Stimulated activated CD8-positive, alpha-beta memory T cell treated with anti-CD3 and anti-CD28 coated beads, Interleukin-7, amount 100 ng/mL, for 1 hour (primary cell): ENCODE measurements at places on chromosomes 5 and 9.

DNA sequence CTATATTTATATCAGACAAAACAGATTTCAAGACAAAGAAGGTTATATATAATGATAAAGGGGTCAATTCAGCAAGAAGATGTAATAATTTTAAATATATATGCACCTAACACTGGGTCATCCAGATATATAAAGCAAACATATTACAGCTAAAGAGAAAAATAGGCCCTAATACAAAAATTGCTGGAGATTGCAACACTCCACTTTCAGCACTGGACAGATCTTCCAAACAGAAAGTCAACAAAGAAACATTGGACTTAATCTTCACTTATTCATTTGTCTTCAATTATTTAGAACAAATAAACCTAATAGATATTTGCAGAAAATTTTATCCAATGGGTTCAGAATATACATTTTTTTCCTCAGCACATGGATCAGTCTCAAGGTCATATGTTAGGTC lies 45.8 kb downstream of the MEIKIN start:
- no peak for DNase-seq

GRCh38 chr5:67643536-67643935 lies 446.9 kb upstream of the CD180 start:
- DNase-seq = no peak

GRCh38 chr5:43833961-43834360 lies 231.0 kb downstream of the NNT start:
- no peak for DNase-seq

DNA sequence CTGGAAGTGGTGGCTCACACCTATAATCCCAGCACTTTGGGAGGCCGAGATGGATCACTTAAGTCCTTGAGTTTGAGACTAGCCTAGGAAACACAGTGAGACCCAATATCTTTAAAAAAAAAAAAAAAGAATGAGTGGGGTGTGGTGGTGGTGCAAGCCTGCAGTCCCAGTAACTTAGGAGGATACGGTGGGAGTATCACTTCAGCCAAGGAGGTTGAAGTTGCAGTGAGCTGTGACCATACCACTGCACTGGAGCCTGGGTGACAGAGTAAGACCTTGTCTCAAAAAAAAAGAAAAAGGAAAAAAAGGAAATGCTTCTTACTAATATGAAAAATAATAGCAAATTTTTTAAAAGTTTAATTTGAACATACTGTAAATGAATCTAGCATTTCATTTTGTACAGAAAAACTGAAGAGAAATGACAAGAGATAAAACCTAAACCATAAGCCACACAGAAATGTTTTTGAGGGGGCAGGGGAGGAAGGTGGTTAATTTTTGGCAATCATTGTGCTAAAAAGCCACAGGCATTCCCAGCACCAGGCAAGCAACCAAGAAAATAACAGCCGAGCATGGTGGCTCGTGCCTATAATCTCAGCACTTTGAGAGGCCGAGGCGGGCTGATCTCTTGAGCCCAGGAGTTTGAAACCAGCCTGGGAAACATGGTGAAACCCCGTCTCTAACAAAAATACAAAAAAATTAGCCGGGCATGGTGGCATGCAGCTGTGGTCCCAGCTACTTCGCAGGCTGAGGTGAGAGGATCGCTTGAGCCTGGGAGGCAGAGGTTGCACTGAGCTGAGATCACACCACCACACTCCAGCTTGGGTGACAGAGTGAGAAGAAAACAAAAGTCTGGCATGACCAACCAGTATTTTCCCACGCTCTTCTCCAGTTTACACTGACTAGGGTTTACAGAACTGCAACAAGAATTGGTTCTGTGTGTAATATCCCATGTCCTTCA lies 114.5 kb upstream of the NR5A1 start:
- DNase-seq = no peak

DNA sequence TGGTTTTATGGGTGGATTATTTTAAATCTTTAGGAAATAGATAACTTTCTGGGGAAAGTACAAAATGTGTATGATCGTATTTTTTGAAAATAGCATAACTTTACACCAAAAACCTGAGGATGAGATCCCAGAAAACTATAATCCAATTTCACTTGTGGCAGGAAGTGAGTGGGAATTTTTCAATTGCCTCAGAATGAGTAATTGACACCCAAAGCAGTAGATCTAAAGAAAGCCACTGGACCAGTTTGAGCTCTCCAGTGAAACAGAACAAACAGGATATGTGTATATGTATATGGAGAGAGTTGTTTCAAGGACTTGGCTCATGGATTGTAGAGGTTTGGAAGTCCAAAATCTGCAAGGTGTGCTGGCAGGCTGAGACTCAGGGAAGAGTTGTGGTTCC lies 109.2 kb upstream of the SHB start:
- no peak for DNase-seq

GRCh38 chr9:79588488-79589223 lies 16.9 kb downstream of the TLE4 start:
- DNase-seq = no peak

DNA sequence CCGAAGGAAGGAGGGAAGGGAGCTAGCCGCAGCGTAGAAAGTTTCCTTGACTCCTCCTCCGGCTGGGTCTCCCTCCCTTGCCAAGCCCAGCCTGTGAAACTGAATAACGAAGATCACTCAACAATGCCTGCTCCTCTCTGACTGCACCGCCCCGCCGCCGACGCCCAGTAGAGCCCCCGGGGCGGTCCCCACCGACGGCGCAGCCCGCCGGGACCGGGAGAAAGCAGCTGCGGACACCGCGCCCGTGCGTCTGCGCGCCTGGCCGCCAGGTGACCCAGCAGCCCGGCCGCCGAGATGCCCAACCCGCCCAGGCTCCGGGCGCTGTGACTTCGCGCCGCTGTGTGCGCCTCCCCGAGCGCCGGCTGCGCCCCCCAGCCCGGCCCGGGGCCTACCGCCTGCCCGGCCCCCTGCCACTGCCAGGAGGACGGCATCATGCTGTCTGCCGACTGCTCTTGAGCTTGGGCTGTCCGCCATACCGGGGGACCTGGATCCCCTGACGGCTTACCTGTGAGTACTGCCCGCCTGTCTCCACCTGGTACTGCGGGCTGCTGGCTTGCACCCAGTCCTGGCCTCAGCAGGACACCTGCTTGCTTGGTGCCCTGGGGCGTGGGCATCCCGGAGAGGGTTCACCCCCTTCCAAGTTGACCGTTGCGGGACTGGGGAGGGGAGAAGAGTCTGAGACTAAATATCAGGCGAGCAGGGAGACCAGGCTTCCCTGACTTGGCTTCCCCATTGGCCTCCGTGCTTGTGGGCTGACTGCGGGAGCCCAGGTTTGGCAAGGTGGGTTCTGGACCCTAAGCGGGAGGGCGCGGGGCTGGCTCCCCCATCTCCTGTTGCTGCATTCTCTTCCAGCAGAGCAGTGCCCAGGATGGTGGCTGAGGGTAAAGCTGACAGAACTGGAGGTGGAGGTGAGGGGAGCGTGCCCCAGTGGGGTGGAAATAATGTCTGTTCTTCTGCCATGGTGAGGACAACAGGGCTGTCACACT lies 26.2 kb upstream of the SPTLC1 start:
- DNase-seq = no peak

- no peak for DNase-seq
These were observed 211.5 kb upstream of the TARS1 start for GRCh38 chr5:33229216-33229615.

DNA sequence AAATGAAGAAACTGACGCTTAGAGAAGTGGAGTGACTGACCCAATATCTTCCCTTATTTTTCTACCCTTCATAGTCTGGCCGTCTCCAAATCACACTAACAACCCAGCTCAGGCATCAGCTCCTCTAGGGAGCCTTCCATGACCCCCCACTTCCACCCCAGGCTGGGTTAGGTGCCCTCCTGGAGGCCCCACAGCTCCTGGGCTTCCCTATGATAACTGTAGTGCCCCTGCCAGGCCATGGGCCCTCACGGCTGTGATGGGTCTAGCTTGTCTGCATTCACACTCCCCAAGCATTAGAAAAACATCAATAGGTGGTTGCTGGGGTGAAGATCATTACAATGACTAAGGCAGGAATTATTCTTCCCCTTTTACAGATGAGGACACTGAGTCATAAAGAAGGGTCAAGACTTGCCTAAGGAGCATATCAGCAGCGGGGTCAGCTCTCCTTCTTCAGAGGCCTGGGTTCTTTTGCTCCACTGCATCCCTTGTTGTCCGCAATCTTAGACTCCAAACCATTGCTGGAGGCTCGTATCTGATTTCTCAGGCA lies 7.3 kb downstream of the CORO2A start:
- no peak for DNase-seq

DNA sequence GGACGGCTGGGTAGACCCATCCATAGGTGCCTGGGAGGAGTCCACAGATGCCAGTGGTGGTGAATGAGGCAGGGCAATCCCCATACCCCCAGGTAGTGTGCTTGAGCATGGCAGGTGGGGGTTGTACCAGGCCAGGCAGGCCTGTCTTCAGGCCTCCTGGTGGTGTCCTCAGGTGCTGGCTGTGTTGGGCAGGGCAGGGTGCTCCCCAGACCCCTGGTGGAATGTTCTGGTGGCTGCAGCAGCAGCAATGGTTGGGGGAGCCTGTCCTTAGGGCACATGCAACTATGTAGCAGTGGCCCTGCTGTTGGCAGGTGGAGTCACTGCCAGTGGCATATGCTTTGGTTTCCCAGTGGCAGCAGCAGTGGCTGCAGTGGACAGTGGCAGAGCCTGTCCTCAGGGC lies 10.0 kb downstream of the ALG2 start:
- DNase-seq = no peak

DNA sequence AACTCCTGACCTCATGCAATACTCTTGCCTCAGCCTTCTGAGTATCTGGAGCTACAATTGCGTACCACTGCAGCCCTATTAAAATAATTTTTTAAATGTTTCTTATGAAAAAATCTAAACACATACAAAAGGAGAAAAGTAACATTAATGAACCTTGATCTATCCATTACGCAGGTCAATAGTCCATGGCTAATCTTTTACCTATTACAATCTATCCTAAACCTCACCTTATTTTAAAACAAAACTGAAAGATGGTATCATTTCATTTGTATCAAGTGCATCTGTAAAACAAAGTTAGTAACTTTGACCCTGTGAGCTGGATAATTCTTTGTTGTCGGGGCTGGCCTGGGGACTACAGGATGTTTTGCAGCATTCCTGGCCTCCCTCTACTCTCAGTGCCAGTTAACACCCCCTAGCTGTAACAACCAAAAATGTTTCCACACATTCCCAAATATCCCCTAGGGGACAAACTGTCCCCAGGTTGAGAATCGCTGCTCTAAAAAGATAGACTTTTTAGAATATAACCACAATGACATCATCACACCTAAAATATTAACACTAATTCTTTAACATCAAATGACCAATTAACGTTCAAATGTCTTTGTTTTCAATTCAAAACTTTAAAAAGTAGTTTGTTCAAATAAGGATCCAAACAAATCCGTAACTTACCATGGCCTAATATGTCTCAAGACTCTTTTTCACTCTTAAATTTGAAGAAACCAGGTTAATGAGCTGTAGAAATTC lies 54.8 kb downstream of the RNF38 start:
- DNase-seq = no peak
